ENCODE measurements at places on chromosomes 7 and 10.

DNA sequence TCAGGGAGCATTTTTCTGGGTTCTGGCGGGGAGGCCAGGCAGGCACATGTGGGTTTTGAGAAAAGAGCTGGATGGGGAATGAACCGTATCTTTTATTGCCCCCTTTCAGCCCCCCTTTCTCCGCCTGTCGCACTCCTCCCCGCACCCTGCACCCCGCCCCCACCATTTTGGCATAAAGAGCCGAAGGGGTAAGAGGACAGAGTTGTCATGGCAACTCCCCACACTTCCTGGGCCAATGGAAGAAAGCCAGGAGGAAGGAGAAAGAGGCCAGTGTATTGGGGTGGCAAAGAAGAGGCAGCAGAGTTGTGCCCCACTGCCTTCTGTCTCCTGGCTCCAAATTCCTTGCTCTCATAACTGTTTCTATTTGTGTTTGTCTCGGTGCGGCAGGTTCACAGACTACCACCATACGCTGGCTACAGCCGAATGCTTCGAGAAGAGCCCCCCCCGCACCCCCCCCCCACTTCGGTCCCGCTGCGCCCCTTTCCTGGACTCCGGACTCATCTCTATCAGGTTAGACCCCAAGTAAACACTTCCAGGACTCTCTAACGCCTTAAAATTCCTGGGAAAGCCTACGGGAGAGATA lies 3.4 kb downstream of the KCNIP2 start:
- no peak for DNase-seq

- no peak for DNase-seq
These were observed 70.9 kb downstream of the HHEX start for GRCh38 chr10:92760609-92761008.

- DNase-seq, result no peak
These were observed 259.7 kb upstream of the MGMT start for GRCh38 chr10:129207297-129207696.

- DNase-seq, result no peak
These were observed 76.9 kb upstream of the RSBN1L start for GRCh38 chr7:77619314-77619713.

GRCh38 chr10:98589007-98589406 lies 142.3 kb upstream of the HPS1 start:
- no peak for DNase-seq

DNA sequence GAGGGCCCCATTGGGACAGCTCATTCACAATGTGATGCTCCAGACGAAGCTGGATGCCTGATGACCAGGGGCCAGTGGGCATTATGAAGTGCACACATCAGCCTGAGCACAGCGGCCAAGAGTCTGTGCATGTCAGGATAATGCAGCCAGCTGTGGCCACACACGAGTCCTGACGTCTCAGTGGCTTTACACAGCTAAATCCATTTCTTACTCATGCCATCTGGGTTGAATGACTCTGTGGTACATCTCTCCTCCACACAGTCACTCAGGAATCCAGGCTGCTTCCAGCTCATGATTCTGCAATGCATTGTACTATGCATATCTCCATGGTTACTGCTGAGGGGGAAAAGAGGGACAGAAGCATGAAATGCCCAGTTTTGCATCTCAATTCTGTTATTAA lies 123.6 kb downstream of the PRLHR start:
- no peak for DNase-seq

GRCh38 chr7:151460474-151460855 lies 20.5 kb upstream of the CRYGN start:
- DNase-seq, result peak; percentile 21

- DNase-seq, result peak; percentile 65
These were observed at the start of gene HOXA10 for GRCh38 chr7:27173956-27174873. Gene HOXA10 (minus strand): TSS chr7:27174320. CDS start chr7:27174306, 14 bp downstream.
